Sigmoid colon (tissue), 7 donors: ENCODE measurements at places on chromosomes 3 and 15.

DNA sequence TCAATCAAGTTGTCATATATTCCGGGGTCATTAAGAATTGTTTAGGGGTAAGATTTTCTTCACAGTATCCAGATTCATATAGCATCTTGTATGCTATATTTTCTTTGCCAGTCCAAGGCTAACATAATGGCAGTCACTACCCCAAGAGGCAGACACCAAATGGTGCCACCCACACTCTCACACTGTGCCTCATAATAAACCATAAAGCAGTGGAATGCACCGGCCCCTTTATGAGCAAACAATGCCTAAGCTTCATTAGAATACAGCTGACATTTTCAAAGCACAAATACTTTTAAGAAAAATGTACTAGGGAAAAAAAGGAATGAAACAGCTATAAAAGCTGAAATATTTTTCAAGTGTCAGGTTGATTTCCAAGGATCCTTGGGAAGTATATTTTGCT is 121.6 kb downstream of the TFDP2 start:
- no peak for DNase-seq
- H3K27ac ChIP-seq = no peak overlapping the region
- no peaks in the 10 kb centered on the region for H3K27me3 ChIP-seq
- H3K4me3 ChIP-seq = peak overlapping the region; percentile 43

- peaks cover 40% of the 10 kb centered on the region for H3K36me3 ChIP-seq
- H3K4me3 ChIP-seq = no peak overlapping the region
- peak overlapping the region; percentile 94 for H3K27ac ChIP-seq
- H3K4me1 ChIP-seq = peaks cover 45% of the 10 kb centered on the region
- H3K27me3 ChIP-seq = no peaks in the 10 kb centered on the region
Measured at GRCh38 chr15:49624056-49624455, 3.2 kb downstream of the DTWD1 start.

- H3K27ac ChIP-seq = no peak overlapping the region
- no peak for DNase-seq
- H3K27me3 ChIP-seq = no peaks in the 10 kb centered on the region
- H3K36me3 ChIP-seq = no peaks in the 10 kb centered on the region
- H3K4me1 ChIP-seq = peaks cover 10% of the 10 kb centered on the region
Measured at GRCh38 chr15:47507221-47507985, 209.9 kb upstream of the SEMA6D start.

DNA sequence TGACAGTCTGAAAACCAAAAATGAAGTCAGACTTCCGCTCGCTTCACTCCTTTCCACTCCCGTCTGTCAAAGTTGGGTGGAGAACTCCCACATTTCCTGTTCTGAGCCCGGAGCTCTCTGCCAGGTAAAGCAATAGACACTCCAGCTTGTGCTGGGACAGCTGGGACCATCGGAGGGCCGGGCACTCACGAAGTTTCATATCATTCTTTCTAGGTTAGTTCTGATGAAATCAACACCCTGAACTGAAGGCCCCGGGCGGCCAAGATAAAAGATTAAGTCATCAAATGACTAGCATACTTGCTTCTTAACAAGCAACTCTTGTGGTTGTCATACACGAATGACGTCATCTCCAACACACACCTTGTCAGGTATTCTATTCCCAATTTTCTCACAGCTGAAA is 42.1 kb downstream of the MAGI1 start:
- no peak overlapping the region for H3K27ac ChIP-seq
- peak; percentile 64 for DNase-seq
- H3K36me3 ChIP-seq = no peaks in the 10 kb centered on the region
- no peaks in the 10 kb centered on the region for H3K27me3 ChIP-seq

GRCh38 chr3:36729204-36730056 is 34.9 kb downstream of the DCLK3 start:
- no peak overlapping the region for H3K27ac ChIP-seq
- H3K36me3 ChIP-seq = no peaks in the 10 kb centered on the region
- H3K27me3 ChIP-seq = no peaks in the 10 kb centered on the region
- H3K4me1 ChIP-seq = no peaks in the 10 kb centered on the region
- no peak overlapping the region for H3K4me3 ChIP-seq

DNA sequence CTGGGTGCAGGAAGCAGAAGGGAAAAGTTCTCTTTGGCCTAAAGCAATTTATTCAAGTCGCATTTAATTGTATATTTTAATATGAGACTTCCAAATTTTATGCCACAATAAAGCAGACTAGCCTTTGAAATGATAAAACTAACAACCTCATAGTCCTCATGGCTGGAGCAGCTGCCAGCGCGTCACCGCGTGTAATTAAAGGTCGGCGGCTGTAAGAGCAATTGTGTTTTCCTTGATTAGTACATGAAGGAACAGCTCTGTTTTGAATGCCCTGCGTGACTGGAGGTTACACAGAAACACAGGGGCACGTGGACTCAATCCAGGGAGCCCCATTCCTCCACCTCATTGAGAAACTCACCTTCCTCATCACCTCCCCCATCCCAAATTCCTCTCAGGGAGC is 10.1 kb upstream of the LRRC15 start:
- H3K4me3 ChIP-seq = no peak overlapping the region
- no peak for DNase-seq
- H3K36me3 ChIP-seq = no peaks in the 10 kb centered on the region
- H3K27ac ChIP-seq = no peak overlapping the region

DNA sequence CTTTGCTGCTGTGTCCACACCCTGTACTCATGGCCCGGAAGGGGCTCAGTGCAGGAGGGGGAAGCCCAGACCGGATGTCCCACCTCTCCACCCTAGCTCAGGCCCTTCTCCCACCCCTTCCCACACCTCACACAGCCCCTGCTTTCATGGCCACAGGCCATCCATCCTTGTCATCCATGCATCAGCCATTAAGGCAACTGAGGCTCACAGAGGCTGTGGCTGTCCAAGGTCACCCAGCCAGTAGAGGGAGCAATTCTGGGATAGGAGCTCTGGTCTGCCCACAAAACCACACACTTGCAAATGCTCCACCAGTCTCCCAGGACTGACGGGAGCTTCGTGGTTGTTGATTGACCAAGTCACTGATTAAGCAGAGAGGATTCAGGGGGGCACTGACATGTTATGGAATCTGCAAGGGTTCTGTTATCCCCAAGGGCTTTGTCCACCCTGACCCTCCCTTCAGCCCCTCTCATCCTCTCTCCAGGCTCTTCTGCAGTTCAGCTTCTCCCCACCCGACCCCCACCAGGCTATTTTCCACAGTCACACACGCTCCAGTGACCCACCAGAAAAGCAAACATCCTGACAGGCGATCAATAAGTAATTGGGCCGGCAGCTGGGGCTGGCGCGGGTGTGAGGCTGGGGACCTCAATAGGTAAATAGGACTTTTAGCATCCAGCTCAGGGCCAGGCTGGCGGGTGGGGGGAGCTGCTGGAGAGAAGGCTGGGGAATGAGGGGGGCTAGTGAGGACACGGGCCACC is 15.1 kb downstream of the LINGO1 start:
- H3K36me3 ChIP-seq = no peaks in the 10 kb centered on the region
- H3K27ac ChIP-seq = no peak overlapping the region
- H3K4me1 ChIP-seq = no peaks in the 10 kb centered on the region
- no peaks in the 10 kb centered on the region for H3K27me3 ChIP-seq

DNA sequence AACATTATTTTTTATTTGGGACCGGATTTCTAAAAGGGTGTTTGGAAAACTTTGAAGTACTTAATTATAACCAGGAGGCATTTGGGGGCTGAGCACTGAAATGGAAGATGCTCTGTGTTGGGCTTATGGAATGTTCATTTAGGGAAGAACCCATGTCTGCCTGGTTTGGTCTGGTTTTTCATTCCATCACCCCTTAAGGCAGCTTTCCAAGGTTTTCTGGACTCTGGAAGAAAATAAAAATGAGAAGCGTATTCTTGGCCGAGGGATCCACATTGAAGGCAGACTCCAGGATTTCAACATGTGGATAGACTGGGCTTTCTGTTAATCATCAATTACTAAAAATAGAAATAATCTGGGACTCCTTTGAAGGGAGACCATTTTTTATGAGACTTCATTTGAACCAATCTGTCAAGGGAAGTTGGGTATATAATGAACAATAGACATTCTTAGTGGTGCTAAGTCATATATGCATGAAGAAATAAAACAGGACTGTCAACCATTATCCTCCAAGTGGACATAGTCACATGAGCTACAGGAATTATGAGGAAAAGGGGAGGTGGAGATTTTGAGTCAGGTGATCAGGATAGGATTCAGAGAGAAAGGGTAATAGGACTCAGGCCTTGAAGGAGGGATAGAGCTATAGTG is 270.5 kb upstream of the ADAMTS9 start:
- no peaks in the 10 kb centered on the region for H3K27me3 ChIP-seq
- H3K27ac ChIP-seq = no peak overlapping the region
- H3K36me3 ChIP-seq = no peaks in the 10 kb centered on the region
- H3K4me3 ChIP-seq = no peak overlapping the region
- no peak for DNase-seq
- peaks cover 19% of the 10 kb centered on the region for H3K4me1 ChIP-seq

GRCh38 chr3:141275032-141275422 is 43.4 kb downstream of the PXYLP1 start:
- no peaks in the 10 kb centered on the region for H3K27me3 ChIP-seq
- no peak for DNase-seq
- H3K4me1 ChIP-seq = no peaks in the 10 kb centered on the region

DNA sequence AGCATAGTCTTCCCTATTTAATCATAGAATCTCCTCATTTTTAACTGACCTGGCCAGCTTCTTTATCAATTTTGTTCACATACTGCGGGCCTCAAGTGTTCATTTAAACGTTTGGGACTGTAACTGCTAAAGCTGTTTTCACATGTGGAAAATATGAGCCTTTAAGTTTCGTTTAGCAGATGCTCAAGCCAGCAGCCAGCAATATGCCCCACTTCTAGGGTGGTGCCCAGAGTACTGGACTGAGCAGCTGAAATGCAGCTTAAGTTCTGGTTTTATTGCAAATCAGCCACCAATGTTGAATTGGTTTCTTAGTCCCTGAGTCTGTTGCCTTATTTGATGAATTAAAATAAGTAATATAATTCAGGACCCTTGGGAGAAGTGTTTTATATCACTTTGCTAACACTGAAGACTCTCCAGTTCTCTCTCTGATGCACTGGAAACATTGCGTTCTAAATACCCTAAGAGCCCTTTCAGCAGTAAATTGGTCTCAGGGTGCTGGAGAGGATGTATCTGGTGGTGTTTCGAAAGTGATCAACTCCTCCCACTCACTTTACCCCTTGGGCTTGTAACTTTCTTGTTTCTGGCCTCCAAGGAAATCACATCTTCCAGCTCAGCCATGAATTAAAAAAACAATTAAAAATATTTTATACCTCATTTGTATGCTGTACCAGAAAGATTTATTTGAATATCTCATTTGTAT is 61.7 kb downstream of the B3GALNT1 start:
- H3K4me1 ChIP-seq = no peaks in the 10 kb centered on the region
- H3K27me3 ChIP-seq = no peaks in the 10 kb centered on the region
- DNase-seq = no peak
- H3K27ac ChIP-seq = no peak overlapping the region
- H3K36me3 ChIP-seq = no peaks in the 10 kb centered on the region

DNA sequence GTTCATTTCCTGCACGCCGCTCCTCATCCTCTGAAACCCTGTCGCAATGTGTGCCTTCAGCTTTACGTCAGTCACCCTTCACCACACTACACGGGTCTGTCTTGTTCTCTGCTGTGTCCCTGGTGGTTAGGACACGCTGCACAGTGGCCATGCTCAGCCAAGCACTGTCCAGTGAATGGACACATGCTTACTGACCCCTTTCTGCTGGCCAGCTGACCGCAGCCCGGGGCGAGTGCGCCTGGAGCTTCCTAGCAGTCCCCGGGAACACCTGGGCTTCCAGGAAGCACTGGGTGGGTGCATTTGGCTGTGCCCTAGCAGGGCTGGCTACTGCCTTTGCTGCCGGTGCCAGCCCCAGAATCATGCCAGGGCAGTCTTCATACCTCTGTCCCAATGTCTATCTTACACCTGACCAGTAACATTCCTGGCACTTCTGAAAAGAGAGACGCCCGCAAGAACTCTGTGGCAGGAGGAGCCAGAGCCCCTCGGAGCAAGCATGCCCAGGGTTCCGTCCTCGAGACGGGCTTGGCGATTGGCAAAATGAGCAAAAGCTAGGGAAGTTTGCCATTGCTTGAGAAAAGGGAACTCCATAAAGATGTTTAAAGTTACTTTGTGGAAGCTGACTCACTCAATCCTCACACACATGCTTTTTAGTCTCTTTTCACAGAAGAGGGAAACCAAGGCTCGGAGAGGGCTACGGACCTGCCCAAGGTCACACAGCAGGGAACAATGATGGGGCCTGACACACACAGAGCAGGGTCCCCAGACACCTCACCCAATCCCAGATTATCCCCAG is 15.7 kb upstream of the ZXDC start:
- H3K27ac ChIP-seq = no peak overlapping the region
- no peaks in the 10 kb centered on the region for H3K36me3 ChIP-seq
- no peaks in the 10 kb centered on the region for H3K4me1 ChIP-seq
- no peaks in the 10 kb centered on the region for H3K27me3 ChIP-seq
- DNase-seq = no peak

GRCh38 chr3:102577082-102577789 is 142.4 kb downstream of the ZPLD1 start:
- H3K36me3 ChIP-seq = no peaks in the 10 kb centered on the region
- H3K27me3 ChIP-seq = no peaks in the 10 kb centered on the region
- no peak overlapping the region for H3K27ac ChIP-seq
- no peaks in the 10 kb centered on the region for H3K4me1 ChIP-seq
- no peak for DNase-seq

- no peaks in the 10 kb centered on the region for H3K27me3 ChIP-seq
- DNase-seq = no peak
- no peaks in the 10 kb centered on the region for H3K4me1 ChIP-seq
- H3K4me3 ChIP-seq = no peak overlapping the region
- no peak overlapping the region for H3K27ac ChIP-seq
- H3K36me3 ChIP-seq = no peaks in the 10 kb centered on the region
Measured at GRCh38 chr15:65805019-65805745, 13.1 kb upstream of the DENND4A start.

- H3K27me3 ChIP-seq = no peaks in the 10 kb centered on the region
- no peak for DNase-seq
- H3K36me3 ChIP-seq = no peaks in the 10 kb centered on the region
- H3K4me3 ChIP-seq = no peak overlapping the region
- H3K27ac ChIP-seq = no peak overlapping the region
Measured at GRCh38 chr3:180416111-180416594, 185.8 kb upstream of the TTC14 start.

DNA sequence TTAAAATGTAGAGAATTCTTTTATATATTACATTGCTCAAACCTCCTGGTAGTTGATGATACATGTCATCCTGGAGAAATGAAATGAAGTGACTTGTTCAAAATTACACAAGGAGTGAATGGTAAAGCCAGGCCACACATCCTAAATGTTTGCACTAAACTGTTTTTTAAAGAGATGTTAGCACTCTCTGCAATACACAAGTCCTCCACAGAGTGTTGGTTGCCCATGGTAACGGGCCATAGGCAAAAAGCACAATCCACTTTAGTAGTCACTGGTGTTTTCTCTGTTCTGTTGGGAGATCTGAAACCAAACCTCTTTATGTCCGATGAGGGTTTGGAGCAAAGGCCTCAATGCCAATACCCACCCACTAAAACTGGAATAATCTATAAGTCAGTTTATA is 907.4 kb downstream of the NTRK3 start:
- no peaks in the 10 kb centered on the region for H3K4me1 ChIP-seq
- no peak overlapping the region for H3K4me3 ChIP-seq
- no peak overlapping the region for H3K27ac ChIP-seq
- no peaks in the 10 kb centered on the region for H3K36me3 ChIP-seq

GRCh38 chr3:98730338-98730737 is 32.8 kb upstream of the ST3GAL6 start:
- no peaks in the 10 kb centered on the region for H3K36me3 ChIP-seq
- no peak for DNase-seq
- no peaks in the 10 kb centered on the region for H3K27me3 ChIP-seq
- H3K4me3 ChIP-seq = no peak overlapping the region

- no peak for DNase-seq
- no peak overlapping the region for H3K27ac ChIP-seq
- H3K4me1 ChIP-seq = no peaks in the 10 kb centered on the region
- no peak overlapping the region for H3K4me3 ChIP-seq
- no peaks in the 10 kb centered on the region for H3K36me3 ChIP-seq
Measured at GRCh38 chr15:33797651-33798050, 170.6 kb upstream of the CHRM5 start.
